ENCODE measurements at places on chromosomes 4 and X.

GRCh38 chrX:19204636-19205035 lies 82.4 kb upstream of the ADGRG2 start:
- no peak for DNase-seq

GRCh38 chr4:53147711-53148110 lies 218.2 kb downstream of the SCFD2 start:
- DNase-seq, result no peak

DNA sequence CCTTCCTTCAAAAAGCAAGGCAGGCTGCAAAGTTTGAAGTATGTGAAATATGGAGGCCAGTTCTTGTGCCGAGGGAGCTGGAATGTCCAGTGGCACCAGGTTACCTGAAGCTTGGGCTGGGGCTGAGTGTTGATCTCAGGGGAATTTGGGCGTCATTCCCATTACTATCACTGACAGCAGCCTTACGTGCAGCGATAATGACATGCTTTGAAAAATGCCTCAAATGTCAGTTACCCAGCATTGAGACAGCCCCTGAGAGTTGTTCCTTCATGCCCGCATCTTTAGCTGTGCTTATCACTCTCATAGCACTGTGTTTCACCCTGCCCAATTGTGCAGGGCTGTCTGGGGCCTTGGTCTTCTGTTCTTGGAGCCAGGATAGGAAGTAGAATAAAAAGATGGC lies 27.4 kb downstream of the SLC16A2 start:
- no peak for DNase-seq

DNA sequence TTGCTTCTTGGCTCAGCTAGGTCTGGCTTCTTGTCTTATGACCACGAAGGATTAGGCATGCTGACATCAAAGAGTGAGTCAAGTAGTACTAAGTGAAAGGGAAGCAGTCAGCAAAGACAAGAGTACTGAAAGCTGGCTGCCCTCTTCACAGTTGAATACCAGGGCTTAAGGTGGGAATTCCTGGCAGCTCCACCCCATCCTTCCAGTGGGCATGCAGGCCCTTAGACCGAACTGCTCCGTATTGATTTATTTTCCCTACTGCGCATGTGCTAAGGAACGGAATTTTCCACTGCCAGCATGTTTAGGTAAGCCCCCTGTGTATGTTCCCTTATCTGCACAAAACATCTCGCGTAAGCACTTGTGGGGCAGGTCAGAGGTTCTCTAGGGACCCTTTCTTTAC lies 2320.1 kb downstream of the ARAP2 start:
- DNase-seq, result peak; percentile 24

DNA sequence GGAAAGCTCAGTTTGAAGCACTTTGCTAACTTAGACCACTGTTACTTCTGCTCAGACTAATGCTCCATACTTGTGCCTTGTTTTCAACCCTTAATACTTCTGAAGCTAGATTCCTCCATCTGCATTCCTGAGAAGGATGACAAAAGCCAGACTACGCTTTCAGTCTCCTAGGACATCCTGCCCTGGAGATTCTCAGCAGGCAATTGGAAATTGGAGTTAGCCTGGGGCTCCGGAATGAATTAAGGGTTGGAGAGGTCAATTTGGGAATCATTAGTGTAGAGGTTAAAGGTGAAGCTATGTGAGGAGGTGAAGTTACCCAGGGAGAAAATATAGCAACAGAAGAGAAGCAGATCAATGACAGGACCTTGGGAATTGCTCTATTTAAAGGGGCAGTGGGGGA lies 215.9 kb upstream of the MBNL3 start:
- no peak for DNase-seq

GRCh38 chr4:62130230-62130629 lies 930.1 kb downstream of the ADGRL3 start:
- no peak for DNase-seq
